ENCODE measurements at places on chromosomes 5 and 9.

GRCh38 chr9:85178474-85178873, 508.9 kb downstream of the NTRK2 start:
- DNase-seq = no peak

- no peak for DNase-seq
These were observed 499.7 kb downstream of the PDE4D start for GRCh38 chr5:59393585-59394420.

- DNase-seq = no peak
These were observed 71.0 kb downstream of the PGM5 start for GRCh38 chr9:68427216-68427977.

DNA sequence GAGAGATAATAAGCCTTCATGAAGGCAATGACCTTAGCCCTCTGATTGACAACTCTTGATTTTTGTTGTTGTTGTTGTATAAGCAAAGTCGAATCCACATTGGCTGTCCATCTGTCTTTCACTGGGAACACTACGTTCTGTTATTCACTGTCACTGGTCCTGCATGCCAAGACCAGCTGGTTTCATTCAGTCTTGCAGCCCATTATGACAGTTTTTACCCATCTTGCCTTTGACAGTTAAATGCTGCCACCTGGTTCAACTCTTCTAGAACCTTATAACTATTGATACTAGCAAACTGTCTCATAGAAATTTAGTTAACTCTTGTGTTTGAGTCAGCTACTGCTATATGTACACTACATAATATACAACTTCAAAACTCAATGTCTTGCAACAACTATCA, 382.3 kb upstream of the CDH10 start:
- DNase-seq = no peak

DNA sequence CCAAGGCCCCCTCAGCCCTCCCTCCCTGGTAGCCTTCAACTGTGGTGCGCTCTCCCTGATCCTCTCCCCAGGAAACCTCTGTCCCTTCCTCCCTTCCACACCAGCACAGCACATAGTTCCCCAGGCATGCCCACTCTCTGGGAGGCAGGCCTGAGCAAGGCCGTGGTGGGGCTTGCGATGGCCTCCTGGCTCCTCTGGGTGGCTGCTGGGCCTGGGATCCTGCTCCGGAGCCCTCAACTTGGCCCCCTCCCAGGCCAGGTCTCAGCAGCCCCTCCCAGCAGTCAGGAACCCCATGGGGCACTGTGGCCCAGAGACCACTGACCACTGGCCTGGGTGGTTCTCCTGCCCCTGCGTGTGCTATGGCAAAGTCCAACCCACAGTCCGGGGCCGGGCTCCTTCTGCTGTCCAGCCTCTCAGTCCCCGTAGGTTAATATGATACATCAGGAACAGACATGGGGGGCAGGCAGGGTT, 125.8 kb downstream of the ZNF354C start:
- DNase-seq = no peak

DNA sequence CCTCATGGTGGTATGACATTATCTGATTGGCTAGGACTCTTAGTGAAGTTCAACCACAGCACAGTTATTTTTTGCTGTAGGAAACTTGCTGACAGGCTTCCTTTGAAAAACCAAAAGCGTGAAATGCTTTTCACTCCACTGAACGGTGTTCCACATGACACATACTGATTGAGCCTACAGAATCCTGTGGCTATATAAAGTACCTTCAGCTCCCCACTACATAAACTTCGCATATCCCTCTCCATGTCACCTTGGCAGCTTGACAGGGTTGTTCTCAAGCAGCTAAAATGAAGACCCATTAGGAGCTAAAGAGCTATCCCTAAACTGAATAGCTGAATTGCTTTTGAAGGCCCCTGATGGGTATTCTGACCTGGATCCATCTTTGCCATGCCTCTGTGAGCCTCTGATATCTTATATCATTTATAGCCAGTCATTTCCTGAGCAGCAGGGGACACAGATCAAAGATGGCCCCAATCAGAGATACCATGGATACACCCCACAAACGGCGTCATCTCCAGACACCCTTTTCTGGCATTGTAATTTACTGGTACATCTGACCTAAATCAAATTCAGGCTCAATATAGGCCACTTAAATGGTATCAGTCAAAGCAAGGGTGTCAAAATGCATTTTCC, 91.5 kb downstream of the APBA1 start:
- DNase-seq = no peak

- DNase-seq = no peak
These were observed 42.3 kb downstream of the SH3RF2 start for GRCh38 chr5:145978708-145979107.

- no peak for DNase-seq
These were observed 76.1 kb upstream of the ASS1 start for GRCh38 chr9:130368631-130369103.

DNA sequence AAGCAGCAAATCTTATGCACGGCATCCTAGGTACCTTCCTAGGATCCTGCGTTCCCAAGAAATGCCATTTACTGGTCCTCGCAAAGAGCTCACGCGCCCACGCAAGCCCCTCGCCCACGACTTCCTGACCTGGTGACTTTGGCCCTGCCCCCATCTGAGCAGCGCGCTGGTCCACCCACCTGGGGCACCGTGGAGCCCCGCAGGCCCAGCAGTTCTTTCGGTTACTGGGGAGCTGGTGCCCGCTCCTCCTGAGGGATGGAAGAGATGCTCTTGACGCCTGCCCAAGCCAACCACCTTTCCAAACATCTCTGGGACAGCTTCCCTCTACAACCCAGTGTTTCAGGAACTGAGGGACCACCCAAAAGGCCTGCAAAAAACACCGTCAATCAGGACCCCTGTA, 16.7 kb downstream of the EQTN start:
- DNase-seq = no peak

GRCh38 chr5:1917830-1918487, 35.2 kb upstream of the IRX4 start:
- DNase-seq = no peak

- no peak for DNase-seq
These were observed 112.5 kb upstream of the LARP1 start for GRCh38 chr5:154642499-154643245.

DNA sequence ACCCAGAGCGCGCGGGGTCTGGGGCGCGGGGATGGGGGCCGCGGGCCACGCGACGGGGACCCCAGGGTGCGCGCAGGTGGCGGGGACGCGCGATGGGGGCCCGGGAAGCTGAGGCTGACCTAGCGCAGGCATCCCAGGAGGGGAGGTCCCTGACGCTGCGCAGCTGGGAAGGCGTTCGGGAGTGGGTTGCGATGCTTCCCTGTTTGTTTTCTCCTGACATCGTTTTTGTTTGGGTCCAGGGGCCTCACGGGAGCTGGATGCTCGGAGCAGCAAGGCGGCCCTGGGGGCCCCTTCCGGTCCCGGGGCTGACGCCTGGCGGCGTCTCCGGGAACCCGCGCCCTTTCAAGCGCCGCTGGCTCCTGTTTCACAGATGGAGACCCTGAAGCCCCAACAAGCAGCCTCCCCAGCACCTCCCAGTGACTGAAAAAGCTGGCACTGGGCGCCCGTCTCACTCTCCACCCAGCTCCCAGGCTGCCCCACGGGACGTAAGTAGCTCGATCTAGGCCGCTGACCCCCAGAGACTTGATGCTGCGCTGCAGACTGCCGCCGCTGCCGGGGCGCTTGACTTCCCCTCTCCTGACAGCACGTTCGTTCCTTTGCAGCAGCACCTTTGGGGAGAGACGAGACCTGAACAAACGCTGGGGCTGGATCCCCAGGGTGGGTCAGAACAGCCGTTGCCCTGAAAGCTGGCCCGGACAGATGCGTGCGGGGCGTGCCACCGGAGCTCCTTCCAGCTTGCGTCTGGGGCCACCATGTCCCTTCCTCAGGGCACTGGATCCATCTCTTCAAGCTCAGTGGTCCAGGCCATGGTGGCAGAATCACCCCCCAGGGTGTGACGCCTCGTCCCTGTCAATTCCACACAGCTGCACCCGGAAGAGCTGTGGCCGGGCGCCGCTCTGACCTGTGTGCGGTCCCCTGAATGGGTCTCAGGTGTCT, 593 bp downstream of the BRD3OS start:
- DNase-seq = peak; percentile 20

GRCh38 chr9:134858051-134858841, 22.4 kb upstream of the FCN2 start:
- no peak for DNase-seq

DNA sequence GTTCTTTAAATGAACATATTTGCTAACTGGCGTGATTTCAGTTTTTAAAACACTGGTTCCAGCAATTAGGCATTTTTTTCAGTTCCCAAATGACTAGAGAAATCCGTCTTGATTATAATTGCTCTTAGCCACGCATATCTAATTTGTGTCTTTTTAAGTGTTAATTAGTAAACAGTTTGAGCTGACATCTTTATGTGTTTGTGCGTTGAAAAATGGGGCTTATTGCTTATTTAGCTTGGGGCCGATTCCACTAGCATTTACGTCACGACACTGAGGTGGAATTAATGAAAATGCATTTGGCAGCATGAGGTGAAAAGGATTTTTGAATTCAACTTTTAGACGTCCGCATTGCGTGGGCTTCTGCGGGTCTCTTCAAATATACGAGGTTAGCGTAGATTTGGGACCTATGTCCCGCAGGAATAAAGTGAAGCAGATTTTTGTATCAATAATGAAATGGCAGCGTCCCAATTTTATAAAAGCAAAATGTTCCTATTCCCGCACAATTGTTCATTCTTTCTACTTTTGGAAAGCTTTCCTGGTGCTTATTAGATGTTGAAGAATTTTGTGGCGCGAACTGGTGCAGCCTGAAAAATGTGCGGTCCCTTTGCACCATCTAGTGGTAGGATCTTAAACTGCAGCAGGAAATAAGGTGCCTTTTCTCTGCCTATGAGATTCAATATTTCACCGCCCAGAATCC, 122.7 kb upstream of the LMX1B start:
- DNase-seq = peak; percentile 30

DNA sequence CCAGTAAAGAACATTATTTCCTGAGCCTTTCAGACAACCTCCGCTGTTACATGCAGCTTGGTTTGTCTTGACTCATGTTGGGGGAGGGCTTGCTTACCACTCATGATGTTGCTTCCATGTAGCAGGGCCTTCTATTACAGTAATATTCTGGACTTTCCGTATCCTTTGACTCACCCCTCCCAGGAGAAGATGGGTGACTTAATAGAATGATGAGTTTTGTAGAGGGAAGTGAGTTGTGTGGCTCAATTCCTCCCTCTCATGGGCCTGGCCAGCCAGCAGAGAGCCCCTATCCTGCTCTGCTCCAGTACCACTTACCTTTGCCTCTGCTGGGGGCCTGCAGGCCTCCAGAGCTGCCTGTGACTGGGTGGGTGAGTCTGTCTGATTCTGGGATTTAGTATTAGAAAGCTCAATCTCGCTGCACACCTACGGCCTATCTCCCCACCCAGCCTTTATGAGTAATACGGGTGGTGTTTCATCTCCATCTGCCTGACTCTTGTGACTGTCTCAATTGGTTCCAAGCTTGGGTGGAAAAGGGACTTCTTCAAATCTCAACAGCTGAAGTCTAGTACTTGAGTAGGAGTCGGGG, 52.6 kb upstream of the KLF9 start:
- no peak for DNase-seq

DNA sequence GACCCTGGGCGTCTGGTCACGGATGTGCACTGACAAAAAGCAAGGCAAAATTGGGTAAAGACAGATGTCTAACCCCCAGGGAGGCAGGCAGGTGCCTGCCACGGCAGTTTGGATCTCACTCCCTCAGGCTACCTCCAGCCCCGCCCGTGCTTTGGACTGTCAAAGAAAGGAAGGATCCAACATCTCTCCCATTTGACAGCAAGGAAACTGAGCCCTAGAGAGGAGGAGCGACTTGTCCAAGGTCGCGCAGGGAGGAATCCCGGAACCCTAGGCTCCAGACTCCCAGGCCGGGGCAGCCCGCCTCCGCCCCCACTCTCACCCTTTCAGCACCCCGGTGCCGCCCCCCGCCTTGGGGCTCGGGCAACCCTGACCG, 376 bp downstream of the GOLGA1 start:
- DNase-seq = no peak

- no peak for DNase-seq
These were observed 47.6 kb downstream of the PRELID2 start for GRCh38 chr5:145787507-145787906.

GRCh38 chr5:173720953-173721600, 104.6 kb upstream of the BOD1 start:
- DNase-seq = no peak

GRCh38 chr5:59190746-59191145, 607.9 kb downstream of the RAB3C start:
- DNase-seq = no peak

DNA sequence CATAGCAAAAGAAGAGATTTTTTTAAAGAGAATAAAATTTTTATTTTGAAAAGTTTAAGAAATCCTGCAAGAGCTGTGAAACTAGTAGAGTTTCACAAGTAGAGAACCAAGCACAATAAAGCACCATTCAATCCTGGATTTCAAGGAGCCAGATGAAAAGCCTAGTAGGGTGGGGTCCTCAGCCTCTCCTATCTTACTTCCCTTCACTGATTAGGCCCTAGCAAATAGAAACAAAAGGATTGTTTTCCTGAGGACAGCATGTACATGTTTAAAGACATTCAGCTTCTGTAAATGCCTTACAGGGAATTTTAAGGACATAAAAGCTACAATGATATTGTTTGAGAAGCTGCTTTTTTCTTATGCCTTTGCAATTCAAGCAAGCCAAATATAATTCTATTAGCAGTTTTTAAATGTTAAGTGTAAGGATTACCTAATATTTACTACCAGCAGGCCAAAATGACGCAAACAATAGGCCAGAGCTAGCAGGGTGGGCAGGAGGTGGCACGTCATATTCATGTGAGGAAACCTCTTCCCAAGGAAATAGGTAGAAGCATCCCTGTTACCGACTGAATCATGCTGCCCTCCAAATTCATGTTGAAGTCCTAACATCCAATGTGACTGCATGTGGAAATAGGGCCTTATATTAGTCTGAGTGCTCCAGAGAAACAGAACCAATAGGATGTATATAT, 337.6 kb downstream of the MLLT3 start:
- no peak for DNase-seq

- no peak for DNase-seq
These were observed 52.8 kb upstream of the GRHPR start for GRCh38 chr9:37369671-37370070.

- no peak for DNase-seq
These were observed 72.9 kb downstream of the ZNF622 start for GRCh38 chr5:16392718-16393117.

DNA sequence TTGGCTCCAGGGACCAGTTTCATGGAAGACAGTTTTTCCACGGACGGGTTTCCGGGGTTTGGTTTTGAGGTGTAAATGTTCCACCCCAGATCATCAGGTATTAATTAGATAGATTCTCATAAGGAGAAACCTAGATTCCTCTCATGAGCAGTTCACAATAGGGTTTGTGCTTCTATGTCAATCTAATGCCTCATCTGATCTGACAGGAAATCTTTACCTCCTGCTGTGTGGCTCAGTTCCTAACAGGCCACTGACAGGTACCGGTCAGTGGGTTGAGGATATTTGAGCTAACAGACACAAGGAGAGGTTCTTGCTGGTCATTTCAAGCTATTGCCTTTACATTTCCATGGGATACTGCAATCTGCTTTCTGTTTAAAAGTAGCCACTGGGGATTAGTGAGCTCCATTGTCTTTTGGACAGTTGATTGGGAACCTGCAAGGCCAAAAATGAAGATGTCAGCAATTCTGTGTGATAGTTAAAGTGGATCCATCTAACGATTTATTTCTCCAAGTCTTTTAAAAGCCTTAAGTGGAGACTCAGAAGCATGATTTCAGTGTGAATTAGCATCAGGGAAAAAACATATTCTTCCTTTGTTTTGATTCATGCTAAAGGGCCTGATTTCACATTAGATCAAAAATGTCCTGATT, 38.6 kb downstream of the MRPS30 start:
- no peak for DNase-seq

- DNase-seq = no peak
These were observed 10.6 kb downstream of the LAMC3 start for GRCh38 chr9:131019388-131020239.

Measured in effector memory CD4-positive, alpha-beta T cell (primary cell).